ENCODE measurements at places on chromosomes 6 and 20.

DNA sequence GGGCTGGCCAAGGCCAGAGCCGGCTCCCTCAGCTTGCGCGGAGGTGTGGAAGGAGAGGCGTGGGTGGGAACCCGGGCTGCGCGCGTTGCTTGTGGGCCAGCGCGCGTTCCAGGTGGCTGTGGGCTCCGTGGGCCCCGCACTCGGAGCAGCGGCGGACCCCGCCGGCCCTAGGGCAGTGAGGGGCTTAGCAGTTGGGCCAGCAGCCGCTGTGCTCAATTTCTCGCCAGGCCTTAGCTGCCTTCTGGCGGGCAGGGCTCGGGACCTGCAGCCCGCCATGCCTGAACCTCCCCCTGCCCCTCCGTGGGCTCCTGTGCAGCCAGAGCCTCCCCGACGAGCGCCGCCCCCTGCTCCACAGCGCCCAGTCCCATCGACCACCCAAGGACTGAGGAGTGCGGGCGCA is 108.4 kb downstream of the GMPR start:
- DNase-seq, result no peak

- peak; percentile 96 for DNase-seq
Measured at GRCh38 chr6:142014515-142014914, 118.2 kb upstream of the GJE1 start.

DNA sequence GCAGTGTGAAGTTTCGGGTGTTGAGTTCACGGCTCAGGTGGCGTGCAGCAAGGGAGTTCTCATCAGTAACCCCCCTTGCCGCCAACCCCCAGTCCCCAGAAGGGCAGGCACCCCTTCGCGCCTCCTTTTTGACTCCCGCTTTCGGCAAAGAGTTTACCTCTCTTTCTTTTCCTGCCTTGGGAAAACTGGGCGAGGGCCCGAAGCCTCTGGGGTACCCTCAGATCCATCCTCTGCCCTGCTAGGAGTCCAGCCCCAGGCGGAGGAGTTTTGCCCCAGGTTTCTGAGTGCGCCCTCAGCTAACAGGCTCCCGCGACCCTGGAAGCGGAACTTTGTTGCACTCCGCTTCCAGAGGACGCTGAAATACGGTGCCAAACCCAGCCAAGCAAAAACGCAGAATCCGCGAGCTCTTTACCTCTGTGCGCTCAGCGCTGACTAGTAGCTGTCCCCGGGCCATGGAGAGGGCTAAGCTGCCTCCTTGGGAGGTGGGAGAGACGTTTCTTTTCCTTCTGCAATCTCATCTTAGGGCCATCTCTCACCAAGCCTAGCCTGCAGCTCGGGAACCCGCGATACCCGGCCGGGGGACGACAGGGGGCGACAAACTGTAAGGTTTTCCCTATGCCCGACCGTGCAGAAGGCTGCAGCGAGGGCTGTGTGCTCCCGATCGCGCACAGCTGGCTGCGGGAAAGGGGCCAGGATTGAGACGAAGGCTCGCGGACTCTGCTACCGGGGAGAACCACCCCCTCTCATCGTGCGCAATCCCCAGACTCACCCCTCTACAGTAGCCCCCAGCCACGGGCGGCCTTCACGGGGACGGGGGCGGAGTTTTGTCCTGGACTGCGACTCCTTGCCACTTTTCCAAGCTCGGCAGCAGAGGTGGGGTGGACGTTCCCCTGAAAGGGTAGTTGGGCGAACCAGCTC is 2.7 kb upstream of the PAX1 start:
- DNase-seq, result peak; percentile 51

DNA sequence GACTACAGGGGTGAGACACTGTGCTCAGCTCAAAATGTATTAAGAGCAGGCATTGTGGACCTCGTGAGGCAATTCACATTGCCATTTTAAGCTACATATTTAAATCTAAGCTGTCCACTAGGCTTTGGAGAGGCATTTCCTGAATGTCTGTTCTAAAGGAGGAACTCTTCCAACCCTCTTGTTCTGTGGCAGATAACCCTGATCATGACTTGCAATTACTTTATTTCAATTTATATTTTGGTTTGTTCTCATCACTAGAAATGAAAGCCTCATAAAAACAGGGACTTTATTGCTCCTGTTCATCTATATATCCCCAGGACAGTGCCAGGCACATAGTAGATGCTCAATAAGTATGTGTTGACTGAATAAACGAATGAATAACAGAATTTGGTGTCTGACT is 84.0 kb upstream of the SALL4 start:
- no peak for DNase-seq

GRCh38 chr6:14365393-14365792 is 247.8 kb downstream of the CD83 start:
- peak; percentile 56 for DNase-seq

DNA sequence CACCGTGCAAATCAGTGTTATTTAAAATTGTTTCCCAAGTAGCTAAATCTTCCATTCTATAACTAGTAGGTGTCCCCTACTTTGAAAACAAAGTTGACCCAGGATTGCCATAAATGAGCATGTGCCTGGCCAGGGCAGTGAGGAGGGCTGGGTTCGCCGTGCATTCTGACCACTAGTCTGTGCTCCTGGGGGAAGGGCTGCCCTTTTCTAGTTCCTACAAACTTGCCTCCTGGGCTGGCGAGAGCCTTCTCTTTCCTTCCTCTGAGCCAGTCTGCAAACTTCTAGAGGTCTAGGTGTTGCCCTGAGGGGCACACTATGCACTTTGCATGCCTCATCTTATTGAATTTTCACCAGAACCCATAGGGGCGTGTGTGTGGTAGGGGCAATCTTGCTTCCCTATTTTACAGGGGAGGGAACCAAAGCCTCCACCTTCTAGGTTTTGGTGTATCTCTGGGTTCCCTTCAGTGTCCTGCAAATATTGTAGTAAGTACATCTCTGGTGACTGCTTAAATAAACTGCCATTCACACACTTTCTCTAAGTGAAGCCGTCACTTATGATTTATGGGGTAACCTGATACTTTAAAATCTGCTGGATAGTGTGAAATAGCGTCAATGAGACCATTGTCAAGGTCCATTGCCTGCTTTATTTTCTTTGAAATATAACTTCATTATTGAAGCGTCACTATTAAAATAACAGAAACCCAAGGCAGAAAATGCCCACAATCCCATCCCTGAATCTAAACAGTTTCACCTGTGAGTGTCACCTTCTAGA is 42.2 kb downstream of the CDH26 start:
- no peak for DNase-seq

- DNase-seq, result peak; percentile 98
Measured at GRCh38 chr20:34713194-34713943, 9.2 kb downstream of the TP53INP2 start.

- DNase-seq, result no peak
Measured at GRCh38 chr6:167546611-167547327, 221.9 kb downstream of the TTLL2 start.

GRCh38 chr6:82182756-82183155 is 64.8 kb downstream of the IBTK start:
- DNase-seq, result peak; percentile 40

GRCh38 chr6:14862845-14863244 is 383.0 kb upstream of the JARID2 start:
- no peak for DNase-seq

DNA sequence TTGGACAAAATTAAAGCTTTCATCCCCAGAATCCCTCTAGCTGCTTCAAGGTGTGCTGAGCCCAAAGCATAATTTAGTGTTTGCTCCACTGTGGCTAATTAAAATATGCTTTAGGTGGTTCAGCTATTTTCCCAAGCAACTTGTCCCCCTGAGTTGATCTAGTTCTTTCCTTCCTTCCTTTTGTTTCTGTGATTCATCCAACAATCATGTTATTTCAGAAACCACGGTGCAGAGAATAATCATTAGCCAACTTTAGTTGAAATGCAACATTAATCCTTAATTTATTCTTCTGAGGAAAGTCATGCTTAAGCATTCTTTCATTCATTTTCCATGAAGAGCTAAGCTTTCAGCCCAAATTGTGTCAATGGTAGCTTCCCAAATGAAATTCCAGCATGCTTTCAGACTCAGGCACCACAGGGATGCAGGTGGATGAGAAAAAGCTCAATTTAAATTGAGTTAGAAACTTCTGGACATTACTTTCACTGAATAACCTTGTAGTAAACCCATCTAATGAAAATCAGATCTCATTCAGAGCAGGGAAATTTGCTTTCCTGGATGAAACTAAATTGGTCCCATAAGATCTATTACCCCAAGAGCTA is 209.0 kb upstream of the NT5E start:
- DNase-seq, result peak; percentile 41

- no peak for DNase-seq
Measured at GRCh38 chr20:59825563-59825920, 107.9 kb downstream of the SYCP2 start.

- no peak for DNase-seq
Measured at GRCh38 chr20:42901689-42902440, 287.8 kb downstream of the PTPRT start.

DNA sequence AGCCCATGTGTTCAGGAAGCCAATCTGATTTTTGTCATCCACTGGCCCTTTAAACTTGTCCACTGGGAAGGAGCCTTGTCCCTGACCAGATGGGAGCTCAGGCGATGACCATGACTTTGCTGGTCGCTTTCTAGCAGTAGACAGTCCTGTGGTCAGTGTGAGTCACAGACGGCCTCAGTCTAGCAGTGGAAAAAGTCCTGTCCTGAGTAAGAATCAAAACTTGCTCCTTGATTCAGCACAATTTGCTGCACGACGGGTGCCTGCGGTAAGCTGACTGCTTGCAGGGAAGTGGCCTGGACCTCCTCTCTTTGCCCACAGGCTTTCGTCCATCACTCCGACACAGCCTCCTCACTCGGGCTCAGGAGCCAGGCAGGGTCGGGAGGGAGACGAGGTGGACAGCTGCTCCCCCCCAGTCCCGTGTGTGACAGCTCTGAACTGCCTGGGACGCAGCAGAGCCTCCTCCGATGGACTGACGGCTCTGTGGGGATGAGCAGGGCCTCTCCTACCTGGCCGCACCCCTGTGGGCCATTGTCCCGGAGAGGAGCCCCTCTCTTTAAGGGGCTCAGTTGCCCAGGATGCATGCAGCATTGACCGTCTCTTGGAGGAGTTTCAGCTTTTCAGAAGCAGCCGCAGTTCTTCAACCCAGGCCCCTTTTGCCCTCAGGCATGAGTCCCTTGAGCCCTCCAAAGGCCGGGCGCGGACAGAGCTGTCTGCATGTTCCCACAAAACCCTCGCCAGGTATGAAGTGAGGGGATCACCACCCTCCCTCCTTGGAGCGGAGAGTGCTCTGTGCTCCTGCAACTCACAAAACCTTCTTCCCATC is 209.2 kb downstream of the ANKRD60 start:
- DNase-seq, result no peak

GRCh38 chr6:163490826-163491577 is 76.5 kb downstream of the QKI start:
- no peak for DNase-seq

DNA sequence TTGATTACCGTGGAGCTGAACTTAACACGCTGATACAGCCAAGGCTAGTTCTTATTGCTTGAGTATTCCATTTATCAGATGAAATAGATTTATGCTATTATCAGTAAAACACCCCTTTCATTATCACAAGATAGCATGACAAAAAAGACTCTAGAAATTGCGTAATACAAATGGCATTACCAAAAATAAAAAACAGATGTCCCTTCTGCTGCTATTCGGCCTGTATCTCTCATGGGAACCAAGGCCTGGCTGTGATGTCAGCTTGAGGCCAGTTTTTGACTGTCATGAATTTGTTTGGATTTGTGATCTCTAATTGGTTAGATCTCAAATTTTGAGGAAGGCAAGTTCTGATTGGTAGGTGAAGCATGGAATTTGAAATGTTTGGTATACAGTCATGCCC is 25.2 kb downstream of the MEI4 start:
- DNase-seq, result peak; percentile 9

GRCh38 chr6:89567630-89568390 is 70.7 kb downstream of the LYRM2 start:
- DNase-seq, result no peak

- DNase-seq, result no peak
Measured at GRCh38 chr6:162713974-162714780, 13.4 kb downstream of the PRKN start.

DNA sequence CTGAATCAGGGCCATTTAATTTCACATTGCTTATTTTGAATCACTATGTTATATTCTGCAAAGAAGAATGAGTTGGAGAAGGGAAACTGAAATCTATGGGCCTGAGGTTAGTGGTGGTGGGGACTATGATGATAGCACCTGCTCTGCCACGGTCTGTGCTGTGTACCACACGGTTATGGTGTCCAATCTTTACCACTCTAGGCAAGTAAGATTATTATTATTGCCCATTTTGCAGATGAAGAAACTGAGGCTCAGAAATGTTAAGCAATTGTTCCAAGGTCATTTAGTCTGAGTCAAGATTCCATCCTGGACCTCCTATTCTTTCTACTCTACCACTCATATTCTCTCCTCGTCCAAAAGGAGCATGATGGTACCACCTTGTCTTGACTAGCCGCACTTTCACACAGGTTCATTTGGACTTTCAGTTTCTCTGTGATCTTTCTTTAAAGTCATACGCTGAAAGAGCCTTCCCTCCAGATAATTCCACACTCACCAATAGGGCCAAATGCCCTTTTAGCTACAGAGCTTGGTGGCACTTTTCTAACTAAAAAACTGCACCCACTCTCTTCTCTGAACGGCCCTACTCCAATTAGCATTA is 56.2 kb downstream of the GFOD1 start:
- DNase-seq, result no peak

DNA sequence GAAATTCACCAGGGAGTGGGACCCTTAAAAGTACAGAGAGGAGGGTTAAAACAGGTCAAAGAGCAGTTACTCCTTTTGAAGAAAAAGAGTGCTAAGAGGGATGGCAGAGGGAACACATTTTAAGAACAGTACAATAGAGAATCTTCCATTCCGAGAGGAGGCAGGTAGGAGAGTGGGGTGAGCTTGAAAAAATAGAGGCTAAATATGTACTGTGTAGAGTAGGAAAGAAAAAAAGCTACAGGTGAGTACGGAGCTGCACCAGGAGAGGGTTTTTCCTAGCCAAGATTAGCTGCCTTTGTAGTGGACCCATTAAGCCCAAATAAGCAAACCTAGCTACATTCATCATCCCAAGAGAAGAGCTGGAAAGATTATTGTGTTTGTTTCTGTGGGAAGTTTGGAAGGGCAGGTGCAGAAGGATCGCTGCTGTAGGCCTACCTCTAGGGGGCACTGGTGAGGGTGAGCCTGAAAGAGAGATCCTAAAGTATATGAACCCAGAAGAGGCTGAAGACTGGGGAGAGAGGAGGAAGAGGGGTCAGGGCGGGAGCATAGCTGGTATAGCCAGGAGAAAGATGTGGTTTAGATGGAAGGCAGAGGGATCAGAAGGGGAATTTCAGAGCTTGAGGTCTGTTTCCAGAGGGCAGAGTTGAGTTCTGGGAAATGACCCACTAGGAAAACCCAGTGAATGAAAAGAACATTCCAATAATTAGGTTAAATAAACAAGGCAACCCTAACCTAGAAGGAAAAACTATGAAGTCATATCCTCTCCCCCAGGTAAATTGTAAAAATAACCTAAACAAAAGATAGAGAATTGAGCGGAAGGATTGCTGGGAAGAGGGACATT is 50.2 kb upstream of the HINT3 start:
- peak; percentile 16 for DNase-seq

Measured in fibroblast of skin of right quadriceps (primary cell).